ENCODE measurements at places on chromosomes 6 and 20. TPM values are rescaled to one million over a fixed set of nuclear protein-coding genes. Genes with fewer than 3 reads are reported as not detected.

DNA sequence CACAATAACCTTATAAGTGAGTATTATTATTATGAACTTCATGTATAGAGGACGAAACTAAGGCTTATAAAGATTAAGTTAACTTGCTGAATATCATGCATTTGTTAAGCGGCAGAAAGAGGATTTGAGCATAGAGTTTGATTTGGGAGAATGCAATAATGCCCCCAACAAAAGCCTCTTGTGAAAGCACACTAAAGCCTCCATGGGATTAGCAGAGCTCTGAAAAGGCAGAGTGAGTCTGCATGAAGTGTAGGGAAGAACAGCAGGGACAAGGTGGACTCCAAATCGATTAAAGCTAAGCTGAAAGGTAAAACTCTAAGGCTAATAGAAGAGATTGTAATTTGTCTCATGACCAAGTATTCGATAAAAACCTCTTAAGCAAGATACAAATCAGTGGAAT lies 100.3 kb downstream of the SH3BGRL2 start:
- no peak for DNase-seq

DNA sequence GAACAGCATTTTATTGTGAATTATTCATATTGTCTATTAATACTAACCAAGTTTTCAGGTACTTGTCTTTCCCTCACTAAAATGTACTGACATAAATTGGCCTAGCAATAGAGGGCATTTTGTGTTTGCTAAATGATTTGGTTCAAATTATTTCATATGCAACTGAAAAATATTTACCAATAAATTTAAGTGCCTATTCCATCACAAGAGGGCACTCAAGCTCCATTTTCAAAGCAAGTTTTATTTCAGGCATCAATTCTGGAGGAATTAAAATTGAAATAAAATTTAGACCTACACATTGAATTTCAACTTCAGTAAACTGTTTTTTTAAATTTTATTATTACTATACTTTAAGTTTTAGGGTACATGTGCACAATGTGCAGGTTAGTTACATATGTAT lies 114.3 kb upstream of the SYNCRIP start:
- peak; percentile 36 for DNase-seq

GRCh38 chr6:48814957-48815356 lies 648.1 kb downstream of the MMUT start:
- no peak for DNase-seq

- no peak for DNase-seq
Observed at GRCh38 chr20:14232650-14233049, 104.8 kb downstream of the FLRT3 start.

DNA sequence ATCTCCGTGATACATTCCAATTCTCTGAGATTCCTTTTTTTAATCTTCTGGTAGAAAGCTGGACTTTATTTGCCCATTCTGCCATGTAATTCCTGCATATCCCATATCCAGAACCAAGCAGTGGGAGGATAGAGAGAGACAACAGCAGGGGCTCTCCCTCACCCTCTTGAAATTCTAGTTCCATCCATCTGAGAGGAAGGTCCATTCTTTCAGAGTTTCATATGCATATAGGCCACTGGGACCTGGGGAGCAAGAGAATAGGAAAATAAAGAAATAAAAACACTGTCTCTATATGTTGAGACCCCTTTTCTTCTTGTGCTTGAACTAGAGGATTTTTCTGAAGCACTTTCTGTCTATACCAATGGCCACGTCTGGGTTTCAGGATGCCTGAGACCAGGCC lies 147.9 kb upstream of the STMND1 start:
- no peak for DNase-seq

DNA sequence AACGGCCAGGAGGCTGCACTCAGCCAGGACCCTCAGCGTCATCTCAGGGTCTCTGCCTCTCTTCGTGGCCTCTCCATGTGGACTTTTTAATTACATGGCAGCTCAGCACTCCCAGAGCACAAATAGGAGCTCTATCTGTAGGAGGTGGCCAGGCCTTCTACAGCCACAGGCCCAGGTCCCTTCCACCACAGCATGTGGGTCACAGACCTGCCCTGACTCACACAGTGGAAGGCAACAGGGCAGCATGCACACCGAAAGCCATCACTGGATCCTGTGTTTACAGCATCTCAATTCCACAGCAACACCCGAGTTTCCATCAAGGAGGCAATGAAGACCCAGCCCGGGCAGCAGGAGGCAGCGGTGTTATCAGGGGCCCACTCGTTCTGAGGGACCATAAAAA lies 65.8 kb upstream of the CD93 start:
- DNase-seq = peak; percentile 29

DNA sequence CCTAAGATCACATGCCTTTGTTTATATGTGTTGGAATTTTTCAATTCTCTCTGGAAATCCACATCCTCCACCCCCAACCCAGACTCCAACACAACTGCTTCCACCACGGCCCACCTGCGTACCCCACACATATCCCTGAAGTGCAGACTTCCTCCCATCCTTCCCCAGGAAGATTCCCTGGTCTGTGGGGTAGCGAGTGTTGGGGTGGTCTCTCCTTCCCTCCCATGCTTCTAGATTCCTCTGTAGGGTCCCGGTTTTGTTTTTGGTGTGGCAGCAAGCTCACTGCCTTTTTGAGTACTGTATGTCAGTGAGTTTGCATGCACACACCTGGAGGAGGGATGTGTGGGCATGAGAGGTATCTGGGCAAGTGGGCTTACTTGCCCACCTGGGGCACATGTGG lies 127.6 kb downstream of the MRPL14 start:
- DNase-seq = no peak

DNA sequence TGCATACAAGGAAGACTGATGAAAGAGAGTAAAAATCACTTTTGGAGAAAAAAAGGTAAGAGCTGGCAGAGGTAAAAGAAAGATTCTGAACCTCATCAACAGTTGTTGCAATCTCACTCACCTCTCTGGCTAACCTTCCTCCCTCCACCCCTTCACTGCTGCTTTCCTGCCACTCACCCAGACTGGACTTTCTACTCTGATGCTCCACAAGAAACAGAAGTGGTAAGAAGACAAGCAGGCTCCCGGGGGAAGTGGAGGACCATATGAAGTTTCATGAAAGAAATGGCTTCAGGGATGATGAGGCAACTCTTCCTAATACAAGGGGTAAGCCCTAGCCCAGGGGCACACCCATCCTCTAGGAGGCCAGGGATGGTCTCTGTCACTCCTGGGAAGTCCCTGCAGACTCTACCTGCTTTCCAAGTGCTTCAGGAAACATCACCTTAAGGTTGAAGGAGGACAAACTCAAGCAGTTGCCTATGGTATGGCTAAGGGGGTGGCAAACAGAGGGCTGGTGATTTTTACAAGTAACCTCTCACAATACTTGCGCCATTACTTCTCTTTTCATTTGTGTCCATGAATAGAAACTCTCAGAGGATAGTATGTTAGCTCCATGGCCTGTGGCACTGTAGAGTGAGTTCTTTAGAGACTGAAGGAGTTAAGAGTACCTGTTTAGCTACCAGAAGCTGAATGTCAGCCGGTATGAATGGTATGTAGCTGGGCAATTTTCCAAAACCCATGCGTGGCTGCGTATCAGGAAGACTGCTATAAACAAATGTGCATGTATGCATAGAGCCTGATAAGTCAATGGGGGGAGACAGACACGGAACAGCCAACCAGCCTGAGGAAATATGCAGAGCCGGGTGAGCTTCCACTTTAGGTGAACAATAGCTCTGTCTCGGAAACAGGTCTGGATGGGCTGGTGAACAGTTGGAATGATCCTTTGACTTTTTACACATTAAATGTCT lies 112.0 kb downstream of the BACH2 start:
- DNase-seq = no peak

GRCh38 chr6:27133281-27134227 lies 113.9 kb upstream of the PRSS16 start:
- no peak for DNase-seq

The SLC22A23 gene
- total RNA-seq = 4.0 TPM

The KHDC1 gene
- total RNA-seq = 2.8 TPM

The SLC22A3 gene
- not detected for total RNA-seq
